ENCODE measurements at places on chromosomes 16 and 17. TPM values are rescaled to one million over a fixed set of nuclear protein-coding genes. Genes with fewer than 3 reads are reported as not detected.

Gene DLX4
- 0.85 TPM for total RNA-seq

Gene GCGR
- total RNA-seq, result not detected

Gene NOG
- 2.6 TPM for total RNA-seq

Gene CACNG1
- not detected for total RNA-seq

Gene OR3A3
- total RNA-seq, result not detected

Gene TBC1D26
- 0.30 TPM for total RNA-seq

Gene KRT14
- not detected for total RNA-seq

Gene MED13
- total RNA-seq, result 49.8 TPM

Gene TP53TG3F
- 0.30 TPM for total RNA-seq

Gene C16orf96
- total RNA-seq, result 0.09 TPM

Gene CD79B
- 28.0 TPM for total RNA-seq

Gene KCNAB3
- total RNA-seq, result 8.3 TPM

Gene LRRC46
- 0.46 TPM for total RNA-seq

DNA sequence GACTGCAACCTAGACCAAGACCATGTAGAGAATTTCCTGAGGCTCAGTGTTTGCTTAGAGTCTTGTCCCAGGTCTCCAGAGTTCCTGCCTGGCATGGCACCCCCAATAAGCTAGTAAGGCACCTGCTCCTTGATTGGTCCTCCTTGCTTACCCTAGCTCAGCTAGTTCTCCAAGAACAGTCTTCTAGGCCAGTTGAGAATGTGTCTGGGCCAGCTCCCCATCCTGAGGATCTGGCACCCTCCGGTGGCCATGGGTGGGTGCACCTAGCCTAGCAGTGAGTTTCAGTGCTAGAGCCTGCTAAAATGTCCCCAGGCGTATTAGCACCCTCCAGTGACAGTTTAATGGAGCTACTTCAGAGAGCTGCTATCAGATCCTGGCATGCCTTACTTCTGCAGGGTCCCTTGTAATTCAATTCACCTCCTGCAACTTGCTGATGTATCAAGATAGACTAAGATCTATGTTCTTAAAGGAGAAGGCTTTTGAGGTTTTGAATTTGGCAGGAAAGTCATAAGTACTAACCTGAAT, 44.4 kb upstream of the MED13 start:
- peak; percentile 84 for DNase-seq

GRCh38 chr16:31213877-31214707, at the start of gene TRIM72:
Gene TRIM72 (plus strand): TSS chr16:31214119. CDS start chr16:31214739, 620 bp downstream.
- no peak for DNase-seq

- no peak for DNase-seq
Measured at GRCh38 chr16:53944025-53944424, 240.1 kb downstream of the FTO start.

DNA sequence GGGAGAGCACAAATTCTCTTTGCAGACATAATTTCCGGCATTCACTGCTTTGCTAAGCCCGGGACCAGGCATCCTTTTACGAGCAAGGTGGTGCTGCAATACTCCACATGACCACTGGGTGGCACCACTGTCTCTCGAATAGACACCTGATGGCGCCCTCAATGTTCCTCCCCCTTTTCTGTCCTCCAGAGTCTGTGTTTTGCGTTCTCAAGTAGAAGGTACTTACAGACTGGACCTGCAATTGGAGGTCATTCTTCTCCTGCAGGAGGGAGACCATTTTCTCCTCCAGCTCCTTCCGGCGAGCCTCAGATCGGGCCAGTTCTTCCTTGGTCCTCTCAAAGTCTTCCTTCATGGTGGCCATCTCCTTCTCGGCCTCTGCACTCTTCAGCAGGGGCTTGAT, 45.2 kb downstream of the MYH13 start:
- DNase-seq, result peak; percentile 87

DNA sequence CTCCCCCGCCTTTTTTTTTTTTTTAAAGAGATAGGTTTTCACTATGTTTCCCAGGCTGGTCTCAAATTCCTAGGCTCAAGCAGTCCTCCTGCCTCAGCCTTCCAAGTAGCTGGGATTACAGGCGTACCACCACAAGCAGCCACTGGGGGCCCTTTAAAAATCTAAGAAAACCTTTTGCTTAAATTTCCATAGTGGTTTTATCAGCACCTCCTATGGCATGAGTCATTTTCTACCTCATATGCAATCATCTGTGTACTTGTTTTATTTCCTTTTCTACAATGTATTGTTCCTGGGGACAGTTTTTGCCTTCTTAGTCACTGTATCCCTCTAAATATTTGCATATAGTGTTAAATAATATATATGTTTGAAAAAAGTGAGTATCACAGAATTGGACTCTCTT, 29.2 kb downstream of the GNA13 start:
- DNase-seq, result peak; percentile 75

DNA sequence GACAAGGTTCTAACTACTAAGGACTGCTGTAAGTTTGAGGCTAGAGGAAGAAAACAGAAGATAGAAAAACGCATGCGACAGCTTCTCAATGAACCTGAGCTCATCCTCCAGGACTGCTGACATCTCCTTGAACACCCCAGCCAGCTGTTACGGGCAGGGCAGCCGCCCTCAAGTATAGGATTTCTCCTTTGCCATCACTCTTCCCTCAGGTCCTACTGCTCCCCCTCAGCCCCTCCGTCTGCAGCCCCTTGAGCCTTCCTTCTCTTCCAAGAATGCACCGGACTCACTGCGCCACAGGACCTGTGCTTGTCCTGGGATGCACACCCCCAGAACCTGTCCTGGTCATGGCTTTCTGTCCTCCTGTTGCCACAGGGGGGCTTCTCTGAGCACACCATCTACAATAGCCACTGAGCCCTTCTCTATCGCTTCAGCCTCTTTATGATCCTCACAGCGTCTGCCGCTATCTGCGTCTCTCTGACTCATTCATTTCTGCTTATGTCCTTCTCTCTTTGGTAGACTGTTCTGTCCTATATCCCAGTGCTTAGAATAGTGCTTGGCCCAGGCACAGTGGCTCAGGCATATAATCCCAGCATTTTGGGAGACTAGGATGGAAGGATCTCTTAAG, 15.7 kb upstream of the XYLT2 start:
- DNase-seq, result no peak

GRCh38 chr17:73148540-73149334, 16.1 kb upstream of the SSTR2 start:
- DNase-seq, result no peak

DNA sequence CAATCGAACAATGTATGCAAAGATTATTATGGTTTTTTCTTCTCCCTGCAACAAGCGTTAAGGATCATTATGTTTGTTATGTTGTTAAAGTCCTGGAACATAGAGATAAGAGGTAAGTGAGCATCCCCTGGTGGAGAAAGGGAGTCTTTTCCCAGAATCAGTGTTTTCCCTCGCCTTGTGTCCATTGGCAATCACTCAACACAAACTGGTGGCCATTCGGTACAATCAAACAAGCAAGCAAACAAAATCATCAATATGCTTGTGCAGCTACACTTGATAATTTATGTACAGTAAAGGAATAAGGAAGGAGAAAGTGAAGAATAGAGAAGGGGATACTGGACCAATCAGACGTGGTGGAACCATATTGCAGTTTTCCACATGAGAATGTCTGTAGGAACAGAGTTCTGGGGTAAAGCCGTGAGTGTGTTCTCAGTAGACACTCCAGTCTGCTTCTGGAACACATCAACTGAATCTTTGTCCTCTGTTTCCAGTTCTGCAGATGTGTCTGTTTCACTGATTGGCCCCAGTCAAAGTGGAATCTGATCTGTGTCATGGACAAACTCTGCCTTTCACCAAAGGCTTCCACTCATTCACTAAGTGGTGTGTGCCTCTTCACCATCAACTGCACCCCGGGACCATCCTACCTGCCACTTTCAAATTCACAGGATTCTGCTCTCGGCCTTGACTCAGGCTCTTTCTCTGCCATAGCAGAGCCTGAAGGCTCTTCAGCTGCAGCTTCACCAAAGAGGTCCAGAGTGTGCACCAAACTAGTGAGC, 169.5 kb downstream of the AHSP start:
- DNase-seq, result no peak

DNA sequence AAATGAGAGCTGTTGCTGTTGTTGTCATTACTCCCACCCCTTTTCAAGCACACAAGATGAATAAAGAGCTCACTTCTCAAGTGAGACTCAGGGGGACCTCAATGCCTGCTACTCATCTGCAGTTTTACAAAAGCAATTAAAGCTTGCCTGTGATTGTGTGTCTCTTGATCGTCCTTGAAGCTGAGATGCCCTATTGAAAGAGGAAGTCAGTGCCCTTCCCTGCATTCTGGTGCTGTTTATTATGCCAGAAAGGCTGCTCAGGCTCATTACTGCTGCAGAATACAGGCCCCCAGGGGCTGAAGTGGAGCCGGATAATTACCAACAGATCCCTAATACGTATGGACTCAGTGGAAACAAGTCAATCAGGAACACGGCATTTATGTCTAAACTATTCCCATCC, 147.2 kb downstream of the HS3ST2 start:
- no peak for DNase-seq

- DNase-seq, result peak; percentile 51
Measured at GRCh38 chr16:4733747-4734062, 366 bp downstream of the ANKS3 start.

GRCh38 chr17:2844416-2844815, 48.2 kb downstream of the RAP1GAP2 start:
- DNase-seq, result no peak

DNA sequence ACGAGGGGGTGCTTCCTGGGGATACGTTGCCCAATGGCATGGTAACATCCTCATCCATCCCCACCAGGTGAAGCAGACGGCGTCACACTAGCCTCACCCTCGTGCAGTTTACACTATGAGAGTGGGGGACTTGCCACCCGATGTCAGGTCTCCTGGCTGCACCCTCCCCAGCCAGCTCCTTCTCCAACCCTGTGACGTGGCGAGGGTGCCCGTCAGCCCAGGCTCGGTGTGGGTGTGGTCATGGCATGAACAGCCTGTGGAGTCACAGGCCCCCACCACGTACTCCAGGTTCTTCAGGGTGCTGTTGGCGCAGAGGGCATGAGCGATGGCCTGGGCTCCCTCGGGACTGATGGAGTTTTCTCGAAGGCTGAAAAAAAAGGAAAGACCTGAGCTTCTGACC, 28.3 kb downstream of the NLRC3 start:
- no peak for DNase-seq

GRCh38 chr16:50583211-50583610, 35.0 kb downstream of the NKD1 start:
- DNase-seq, result no peak

DNA sequence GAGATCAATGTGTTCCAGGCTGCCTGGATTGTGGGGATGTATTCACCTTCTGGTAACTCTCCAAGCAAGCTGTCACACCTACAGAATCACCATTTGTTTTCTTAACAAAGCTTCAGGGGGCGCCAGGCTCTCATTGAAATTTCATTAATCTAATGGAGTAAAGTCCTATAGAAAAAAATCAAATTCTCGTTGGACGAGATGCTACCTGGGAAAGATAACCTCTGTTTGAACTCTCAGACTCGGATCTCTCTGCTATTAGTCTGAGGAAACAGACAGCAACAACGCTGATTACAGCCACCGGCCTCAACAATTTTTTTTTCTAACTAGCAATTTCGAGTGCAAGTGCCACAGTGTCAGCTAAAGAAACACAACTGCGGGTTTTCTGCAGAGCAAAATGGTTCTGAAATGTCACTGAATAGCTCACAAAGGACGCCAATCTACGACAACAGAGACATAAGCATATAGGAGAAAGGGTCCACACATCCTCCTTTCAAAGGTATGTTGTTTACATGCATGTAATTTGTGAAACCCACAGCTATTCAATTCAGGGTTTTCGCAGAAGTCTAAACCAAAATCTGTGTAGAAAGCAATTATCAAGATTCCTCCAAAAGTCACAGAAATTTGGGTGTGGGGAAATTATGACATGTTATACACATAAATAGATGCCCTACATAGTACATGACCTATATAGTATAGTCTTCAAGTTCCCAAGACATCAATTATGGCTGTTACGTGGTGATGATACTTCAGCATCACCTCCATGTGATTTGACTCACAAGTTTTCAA, 135.8 kb downstream of the SKAP1 start:
- no peak for DNase-seq

DNA sequence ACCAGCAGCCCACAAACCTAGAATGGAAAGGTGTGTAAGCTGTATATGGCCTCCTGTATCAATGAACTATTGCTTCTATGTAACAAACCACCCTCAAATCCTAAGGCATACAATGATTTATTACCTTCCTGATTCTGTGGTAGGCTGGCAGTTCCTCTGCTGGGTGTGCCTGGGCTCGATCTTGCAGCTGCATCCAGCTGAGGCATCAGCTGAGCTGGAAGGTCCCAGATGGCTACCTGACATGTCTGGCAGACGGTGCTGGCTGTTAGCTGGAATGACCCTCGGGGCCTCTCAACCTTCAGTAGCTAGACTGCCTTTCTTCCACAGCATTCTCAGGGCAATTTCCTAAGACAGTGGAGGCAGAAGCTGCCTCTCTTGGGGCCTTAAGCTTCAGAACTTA, 152.7 kb downstream of the RAB11FIP4 start:
- no peak for DNase-seq

- no peak for DNase-seq
Measured at GRCh38 chr17:7654832-7655540, 4.3 kb downstream of the ATP1B2 start.

DNA sequence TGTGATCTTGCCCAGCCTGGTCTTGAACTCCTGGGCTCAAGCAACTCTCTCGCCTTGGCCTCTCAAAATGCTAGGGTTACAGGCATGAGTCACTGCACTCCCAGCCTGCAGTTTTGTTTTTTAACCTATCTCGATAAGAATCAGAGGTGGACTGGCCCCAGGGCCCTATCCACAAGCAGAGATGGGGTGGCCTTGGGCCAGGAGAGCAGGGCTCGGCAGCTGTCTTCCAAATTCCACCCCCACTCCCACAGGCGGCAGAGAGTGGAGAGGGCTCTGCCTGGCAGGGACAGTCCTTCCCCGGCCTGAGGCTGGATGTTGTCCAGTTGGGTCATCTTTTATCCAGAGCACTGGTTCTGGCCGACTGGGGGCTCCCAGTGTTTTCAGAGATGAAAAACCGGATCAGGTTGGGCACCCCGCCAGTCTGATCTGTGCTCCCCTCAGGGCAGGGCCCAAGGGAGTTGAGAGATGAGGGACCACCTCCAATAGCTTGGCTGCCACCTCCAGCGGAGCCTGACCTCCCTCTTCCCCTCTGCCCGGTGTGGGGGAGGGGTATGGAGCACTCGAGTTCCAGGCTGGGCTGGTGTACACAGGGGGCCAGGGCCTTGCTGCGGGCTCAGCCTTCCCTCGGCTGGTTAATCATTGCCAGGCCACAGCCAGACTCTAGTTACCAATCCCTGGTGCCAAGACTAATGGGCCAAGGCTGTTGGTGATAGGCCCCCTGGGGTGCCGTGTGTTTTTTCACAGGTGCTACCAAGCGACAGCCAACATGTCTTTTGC, 30.3 kb upstream of the MYO15B start:
- no peak for DNase-seq

- peak; percentile 5 for DNase-seq
Measured at GRCh38 chr16:83040174-83040573, 413.4 kb downstream of the CDH13 start.

GRCh38 chr17:42321555-42321954, 33.3 kb downstream of the STAT5A start:
- DNase-seq, result no peak

GRCh38 chr16:79790854-79791253, 190.3 kb upstream of the MAF start:
- no peak for DNase-seq
